ENCODE measurements at places on chromosomes 7 and 10. TPM values are rescaled to one million over a fixed set of nuclear protein-coding genes. Genes with fewer than 3 reads are reported as not detected.

GRCh38 chr7:37816922-37817590, 31.3 kb upstream of the NME8 start:
- H3K27ac ChIP-seq: no peak overlapping the region
- no peaks in the 10 kb centered on the region for H3K36me3 ChIP-seq
- H3K4me3 ChIP-seq: no peak overlapping the region
- H3K4me1 ChIP-seq: no peaks in the 10 kb centered on the region
- no peak for DNase-seq

- no peak for DNase-seq
- no peaks in the 10 kb centered on the region for H3K27me3 ChIP-seq
- H3K4me1 ChIP-seq: no peaks in the 10 kb centered on the region
- H3K27ac ChIP-seq: no peak overlapping the region
These were observed 22.8 kb upstream of the AGMO start for GRCh38 chr7:15584575-15584974.

DNA sequence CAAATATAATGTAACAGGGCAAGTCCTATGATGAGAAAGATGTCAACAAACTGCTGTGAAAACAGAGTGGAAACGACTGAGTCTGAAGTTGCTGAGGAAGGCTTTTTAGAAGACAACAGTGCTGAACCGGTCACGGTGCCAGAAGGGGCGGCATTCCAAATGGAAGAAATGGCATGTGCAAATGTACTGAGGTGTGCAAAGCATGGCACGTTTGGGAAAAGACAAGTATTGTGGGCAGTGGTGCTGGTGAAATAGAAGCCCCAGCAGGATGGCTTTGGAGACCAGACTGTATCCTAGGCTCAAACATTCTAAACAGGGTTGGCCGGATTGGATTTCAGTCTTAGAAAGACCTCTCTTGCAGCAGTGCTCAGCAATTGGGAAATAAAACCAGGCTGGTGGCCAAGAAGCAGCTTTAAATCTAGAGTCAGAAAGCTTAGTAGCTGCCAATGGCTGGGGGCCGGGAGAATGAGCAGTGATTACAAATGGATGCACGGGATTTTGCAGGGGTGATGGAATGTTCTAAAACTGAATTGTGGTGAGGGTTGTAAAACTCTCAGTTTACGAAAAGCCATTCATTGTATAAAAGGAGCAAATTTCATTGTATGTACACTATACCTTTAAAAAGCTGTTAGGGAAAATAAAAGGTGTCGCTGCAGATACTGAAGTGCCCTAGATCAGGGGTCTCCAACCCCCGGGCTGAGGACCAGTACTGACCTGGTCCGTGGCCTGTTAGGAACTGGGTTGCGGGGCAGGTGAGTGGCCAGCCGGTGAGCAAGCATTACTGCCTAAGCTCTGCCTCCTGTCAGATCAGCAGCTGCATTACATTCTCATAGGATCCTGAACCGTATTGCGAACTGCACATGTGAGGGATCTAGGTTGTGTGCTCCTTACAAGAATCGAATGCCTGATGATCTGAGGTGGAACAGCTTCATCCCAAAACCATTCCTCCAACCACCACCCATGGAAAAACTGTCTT, 141.6 kb downstream of the HIBADH start:
- DNase-seq: no peak
- H3K27me3 ChIP-seq: no peaks in the 10 kb centered on the region
- H3K4me3 ChIP-seq: no peak overlapping the region
- peaks cover 20% of the 10 kb centered on the region for H3K36me3 ChIP-seq
- H3K4me1 ChIP-seq: peaks cover 2% of the 10 kb centered on the region

DNA sequence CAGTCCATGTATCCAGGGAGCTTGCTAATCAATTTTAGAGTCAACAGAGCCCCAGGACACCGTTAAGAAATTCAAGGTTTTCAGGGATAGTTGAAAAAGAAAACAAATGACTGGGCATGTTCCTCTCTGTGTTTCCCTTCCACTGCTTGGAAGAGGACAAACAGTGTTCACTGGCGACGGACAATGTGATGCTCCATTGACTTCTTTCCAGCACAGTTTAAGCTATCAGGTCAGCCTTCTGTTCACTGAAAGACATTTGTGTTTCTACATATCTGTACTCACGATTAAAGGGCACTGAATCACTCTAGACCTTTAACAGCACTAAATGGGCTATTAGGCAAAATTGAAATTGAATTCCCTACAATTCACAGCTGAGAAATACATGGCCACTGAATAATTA, 123.6 kb downstream of the RNLS start:
- H3K36me3 ChIP-seq: no peaks in the 10 kb centered on the region
- DNase-seq: no peak
- H3K4me3 ChIP-seq: no peak overlapping the region
- H3K4me1 ChIP-seq: no peaks in the 10 kb centered on the region

DNA sequence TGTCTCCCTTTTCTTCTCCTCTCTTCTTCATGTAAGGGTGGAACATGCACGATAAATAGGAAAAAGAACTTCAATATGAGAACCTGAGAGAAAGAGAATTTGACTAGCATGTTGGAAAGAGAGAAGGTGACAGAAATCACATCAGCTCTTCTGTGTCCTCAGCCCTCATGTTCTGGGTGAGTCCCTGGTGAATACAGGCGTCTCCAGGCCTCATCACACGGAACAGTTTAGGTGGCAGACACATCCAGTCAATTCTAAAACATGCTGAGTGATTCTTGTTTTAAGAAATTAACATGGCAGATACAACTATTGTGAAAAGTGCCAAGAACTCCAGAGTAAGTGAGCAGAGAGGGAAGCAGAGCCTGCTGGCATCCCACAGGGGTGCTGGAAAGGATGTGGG, 96.1 kb downstream of the FAM107B start:
- H3K36me3 ChIP-seq: no peaks in the 10 kb centered on the region
- peaks cover 5% of the 10 kb centered on the region for H3K4me1 ChIP-seq
- DNase-seq: no peak
- H3K27me3 ChIP-seq: no peaks in the 10 kb centered on the region
- no peak overlapping the region for H3K4me3 ChIP-seq

The GBX1 gene
- not detected for total RNA-seq

The CH25H gene
- 0.16 TPM for total RNA-seq

The PI4K2A gene
- total RNA-seq: 10.8 TPM

The OR2A12 gene
- not detected for total RNA-seq

The RNF133 gene
- total RNA-seq: not detected

The LRRD1 gene
- not detected for total RNA-seq
